ENCODE measurements at places on chromosomes 1 and 21.

GRCh38 chr1:66761221-66761620 is 9.0 kb downstream of the DYNLT5 start:
- DNase-seq: no peak

DNA sequence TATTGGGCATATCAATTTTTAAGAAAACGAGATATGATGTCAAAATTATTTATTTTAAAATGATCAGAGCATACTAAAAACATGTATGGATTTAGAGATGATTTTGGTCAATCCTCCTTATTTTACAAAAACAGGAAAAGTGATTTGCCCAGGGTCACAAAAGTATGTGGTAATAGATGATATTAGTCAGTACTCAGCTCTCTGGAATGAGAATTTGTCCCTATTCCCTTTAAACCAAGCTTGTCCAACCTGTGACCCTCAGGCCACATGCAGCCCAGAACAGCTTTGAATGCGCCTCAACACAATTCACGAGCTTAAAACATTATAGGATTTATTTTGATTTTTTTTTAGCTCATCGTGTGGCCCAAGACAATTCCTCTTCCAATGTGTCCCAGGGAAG is 104.7 kb downstream of the AKT3 start:
- no peak for DNase-seq

DNA sequence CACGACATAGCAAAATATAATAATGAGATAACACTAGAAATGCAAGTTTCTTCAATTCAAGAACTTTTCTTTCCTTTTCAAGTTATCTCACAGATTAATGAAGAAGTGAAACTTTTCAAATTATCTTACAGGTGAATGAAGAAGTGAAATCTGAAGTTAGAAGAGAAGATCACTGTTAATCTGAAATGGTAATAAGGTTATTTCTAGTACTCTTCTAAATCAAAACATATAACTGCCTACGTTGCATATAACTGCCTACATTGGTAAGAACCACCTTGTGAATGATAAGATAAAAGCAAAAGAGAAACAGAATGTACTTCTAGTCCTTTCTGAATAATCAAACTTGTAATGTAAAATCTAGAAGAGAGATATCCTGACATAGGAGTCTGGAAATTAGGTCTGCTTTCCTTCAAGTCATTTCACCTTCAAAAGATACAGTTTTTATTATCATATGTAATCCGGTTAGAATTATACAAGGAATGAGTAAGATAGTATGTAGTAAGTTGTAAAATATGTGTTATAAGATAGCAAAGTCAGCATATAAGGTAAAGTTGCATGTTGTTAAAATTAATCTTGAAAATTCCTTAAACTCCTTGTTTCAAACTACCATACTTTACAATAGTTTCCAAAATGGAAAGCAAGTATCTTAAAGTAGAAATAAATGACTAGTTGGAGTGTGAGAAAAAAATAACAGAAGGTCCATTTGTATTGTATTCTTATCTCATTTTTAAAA is 522.4 kb upstream of the ZRANB2 start:
- DNase-seq: no peak

- DNase-seq: no peak
Observed at GRCh38 chr1:19361611-19362147, 49.6 kb downstream of the SLC66A1 start.

- no peak for DNase-seq
Observed at GRCh38 chr1:43573066-43573800, 42.5 kb downstream of the PTPRF start.

GRCh38 chr1:26529655-26530409 is at the start of gene RPS6KA1:
TSS of gene RPS6KA1 (plus strand) at chr1:26529761. CDS start at chr1:26529921, 160 bp downstream.
- DNase-seq: peak; percentile 37

GRCh38 chr1:79785561-79785960 is 779.0 kb upstream of the ADGRL4 start:
- no peak for DNase-seq

- no peak for DNase-seq
Observed at GRCh38 chr21:24224422-24224821, 1382.9 kb downstream of the MRPL39 start.

- DNase-seq: no peak
Observed at GRCh38 chr1:150180474-150180873, 30.8 kb downstream of the PLEKHO1 start.

GRCh38 chr1:115722221-115722620 is 46.3 kb downstream of the CASQ2 start:
- DNase-seq: no peak

- no peak for DNase-seq
Observed at GRCh38 chr1:224500796-224501195, 66.2 kb upstream of the WDR26 start.

- DNase-seq: no peak
Observed at GRCh38 chr1:150970808-150971582, 3.6 kb downstream of the CERS2 start.

- DNase-seq: no peak
Observed at GRCh38 chr1:10155087-10155712, 55.2 kb upstream of the KIF1B start.

DNA sequence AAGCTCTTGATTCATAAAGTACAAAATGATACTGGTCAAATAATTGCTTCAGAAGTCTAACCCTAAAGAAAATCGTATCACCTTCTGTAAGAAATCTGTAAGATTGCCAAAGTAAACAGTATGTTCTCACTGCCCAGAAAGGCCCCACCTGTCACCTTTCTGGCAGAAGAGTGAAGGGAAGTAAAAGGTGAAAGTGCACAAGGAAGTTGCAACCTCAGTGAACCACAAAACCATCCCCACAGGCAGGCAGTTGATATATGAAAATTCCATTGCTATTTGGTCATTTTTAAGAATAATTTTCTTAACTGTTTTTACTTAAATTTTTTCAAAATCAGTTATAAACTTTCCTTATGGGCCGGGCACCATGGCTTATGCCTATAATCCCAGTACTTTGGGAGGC is 48.5 kb upstream of the FBXO28 start:
- no peak for DNase-seq

DNA sequence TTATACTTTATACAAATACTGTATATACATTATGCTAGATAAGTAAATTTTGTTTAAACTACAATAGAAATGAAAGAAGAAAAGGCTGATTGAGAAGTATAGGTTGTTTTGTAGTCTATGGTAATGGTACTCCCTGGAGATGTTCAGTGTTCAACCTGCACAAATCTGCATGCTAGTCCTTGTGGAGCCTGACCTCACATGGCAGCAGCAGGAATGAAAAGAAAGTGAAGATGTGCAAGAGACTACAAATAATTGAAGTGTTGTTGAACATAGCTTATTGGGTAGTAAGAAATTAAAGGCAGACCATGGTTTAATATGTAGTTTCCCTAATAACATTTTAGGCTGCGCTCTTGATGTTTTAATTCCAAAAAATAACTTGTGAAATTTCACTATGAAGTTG is 201.2 kb downstream of the TGFB2 start:
- DNase-seq: no peak

- DNase-seq: no peak
Observed at GRCh38 chr1:24558902-24559791, 3.3 kb downstream of the NCMAP start.

DNA sequence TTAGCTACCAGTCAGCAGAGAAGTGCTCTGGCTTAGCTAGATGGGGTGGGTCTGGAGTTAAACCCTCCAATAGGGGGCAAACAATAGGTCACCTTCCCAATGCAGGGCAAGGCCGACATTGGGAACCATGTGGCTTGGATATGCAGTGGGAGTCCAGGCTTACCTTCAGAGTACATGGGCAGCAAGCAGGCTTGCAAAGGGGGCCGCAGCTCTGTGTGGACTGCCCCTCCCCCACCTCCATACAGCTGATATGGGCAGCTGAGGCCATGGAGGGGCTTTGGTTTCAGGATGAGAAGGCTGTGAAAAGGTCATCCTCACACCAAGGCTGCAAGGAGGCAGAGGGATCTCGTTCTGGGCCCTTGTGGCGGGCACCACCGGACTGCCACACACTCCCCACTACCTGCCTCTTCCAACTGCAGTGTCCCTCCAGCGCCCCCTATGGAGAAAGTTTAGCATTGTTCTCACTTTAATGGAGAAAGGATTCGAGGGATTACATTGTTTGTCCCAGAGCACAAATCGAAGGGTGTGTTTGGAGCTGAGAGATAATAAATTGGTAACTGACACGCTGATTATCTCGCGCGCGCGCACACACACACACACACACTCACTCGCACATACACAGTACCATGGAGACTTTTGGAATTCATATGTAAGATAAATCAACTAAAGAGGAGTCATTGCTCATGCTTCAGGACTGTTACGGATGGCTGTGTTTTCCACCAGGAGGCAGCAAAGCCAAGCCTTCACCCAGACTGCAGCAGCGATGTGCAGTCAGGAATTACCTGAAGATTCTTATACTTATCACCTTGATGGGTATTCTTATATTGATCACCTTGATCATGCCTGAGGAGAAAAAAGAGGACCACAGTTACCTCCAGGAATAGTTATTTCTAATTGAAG is 7.0 kb upstream of the SMCP start:
- no peak for DNase-seq

DNA sequence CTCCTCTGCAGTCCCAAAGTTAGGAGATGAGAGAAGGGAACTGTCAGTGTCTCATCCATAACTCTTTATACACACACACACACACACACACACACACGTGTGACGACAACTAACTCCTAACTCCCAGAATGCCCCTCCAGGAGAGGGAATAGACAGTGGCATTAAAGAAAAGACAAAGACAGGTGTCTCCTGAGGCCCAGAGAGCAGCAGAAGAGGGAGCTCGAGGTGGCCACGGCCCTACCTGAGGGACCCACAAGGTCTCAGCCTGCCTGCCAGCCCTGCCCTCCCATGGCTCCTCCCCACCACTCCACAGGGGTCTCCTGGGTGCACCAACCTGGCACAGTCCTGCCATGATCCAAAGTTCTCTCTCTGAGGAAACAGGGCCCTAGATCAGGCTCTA is 1.6 kb upstream of the PHLDA3 start:
- no peak for DNase-seq

GRCh38 chr1:59690171-59690930 is 124.4 kb upstream of the HOOK1 start:
- DNase-seq: no peak

- DNase-seq: no peak
Observed at GRCh38 chr1:49323925-49324540, 547.3 kb upstream of the BEND5 start.

GRCh38 chr1:32773018-32773763 is 44.0 kb downstream of the YARS1 start:
- peak; percentile 42 for DNase-seq

DNA sequence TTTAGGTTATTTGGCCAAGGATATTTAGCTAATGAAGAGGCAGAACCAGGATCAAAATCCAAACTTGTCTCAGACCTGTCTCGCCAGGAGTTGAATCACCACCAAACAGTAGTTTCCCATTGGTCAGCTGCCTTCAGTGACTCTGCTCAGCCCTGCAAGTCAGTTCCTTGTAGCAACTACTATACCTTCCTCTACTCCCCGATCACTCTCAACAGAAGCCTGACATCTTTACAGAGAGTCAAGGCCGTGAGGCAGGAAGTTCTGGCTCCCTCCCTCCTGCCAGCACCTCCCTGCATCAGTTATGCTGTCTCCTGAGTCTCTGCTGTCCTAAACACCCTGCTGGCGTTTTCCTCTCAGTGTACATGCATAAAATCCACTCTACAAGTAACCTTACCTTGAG is 13.2 kb downstream of the PSMD4 start:
- no peak for DNase-seq

DNA sequence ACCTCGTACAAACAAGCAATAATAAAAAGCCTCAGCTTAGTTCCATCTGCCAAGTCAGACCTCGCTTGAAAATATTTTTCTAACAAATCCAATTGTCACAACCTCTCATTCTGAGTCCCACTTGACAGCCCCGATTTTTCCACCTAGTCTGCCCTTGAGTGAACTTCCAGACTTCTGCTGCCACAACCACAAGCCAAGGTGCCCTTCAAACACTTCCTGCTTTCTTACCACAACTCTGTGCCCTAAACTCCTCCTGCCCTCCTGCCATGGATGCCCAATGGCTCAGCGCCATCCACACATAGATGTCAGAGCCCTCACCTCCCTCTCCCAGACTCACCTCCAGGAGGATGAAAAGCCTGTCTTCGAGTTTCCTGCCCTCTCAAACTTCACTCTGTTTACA is 3.9 kb downstream of the TMPRSS2 start:
- DNase-seq: no peak

- DNase-seq: no peak
Observed at GRCh38 chr1:211632808-211633523, 42.5 kb downstream of the NEK2 start.

GRCh38 chr1:179938752-179939151 is 15.9 kb upstream of the CEP350 start:
- DNase-seq: no peak

GRCh38 chr1:66637146-66637545 is 103.2 kb downstream of the SGIP1 start:
- DNase-seq: no peak

DNA sequence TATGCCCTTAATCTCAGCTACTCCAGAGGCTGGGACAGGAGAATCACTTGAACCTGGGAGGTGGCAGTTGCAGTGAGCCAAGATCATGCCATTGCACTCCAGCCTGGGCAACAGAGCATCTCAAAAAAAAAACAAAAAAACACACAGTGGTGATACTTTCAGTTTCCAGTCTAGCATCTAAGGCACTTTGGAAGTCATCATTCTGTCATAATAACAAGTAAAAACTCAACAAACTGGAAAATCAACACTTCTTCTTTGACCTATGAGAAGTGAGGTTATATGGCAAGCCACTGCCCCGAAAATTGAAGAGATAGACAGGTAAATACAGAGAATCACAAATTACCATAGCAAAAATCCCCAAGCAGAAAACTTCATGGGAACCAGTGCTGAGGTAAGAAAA is 51.9 kb downstream of the IL12RB2 start:
- no peak for DNase-seq

DNA sequence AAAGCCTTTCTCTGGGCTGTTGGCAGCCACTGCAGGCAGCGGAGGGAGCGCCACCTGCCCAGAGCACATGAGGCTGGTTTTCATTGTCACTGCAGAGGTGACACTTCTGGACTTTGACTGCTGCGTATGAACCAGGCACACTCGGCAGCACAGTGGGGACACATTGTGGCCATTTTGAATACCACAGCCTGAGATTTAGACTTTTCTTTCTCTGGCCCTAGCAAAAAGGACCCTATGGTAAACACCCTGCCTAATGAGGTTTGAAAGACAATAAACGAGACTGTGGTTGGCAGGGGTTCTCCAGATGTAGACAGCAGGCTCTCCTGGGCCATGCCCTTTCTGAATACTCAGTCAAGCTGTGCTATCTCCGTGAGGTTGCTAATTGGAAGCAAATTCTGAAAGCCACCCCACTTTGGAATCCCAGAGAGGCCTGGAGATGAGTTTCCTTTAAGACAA is 12.0 kb upstream of the KCNE2 start:
- DNase-seq: peak; percentile 3

GRCh38 chr1:88890791-88891317 is 513 bp downstream of the GTF2B start:
- DNase-seq: no peak
